ENCODE measurements at places on chromosomes 6 and 20.

- peak; percentile 47 for DNase-seq
Measured at GRCh38 chr20:19232997-19233794, 20.8 kb downstream of the SLC24A3 start.

DNA sequence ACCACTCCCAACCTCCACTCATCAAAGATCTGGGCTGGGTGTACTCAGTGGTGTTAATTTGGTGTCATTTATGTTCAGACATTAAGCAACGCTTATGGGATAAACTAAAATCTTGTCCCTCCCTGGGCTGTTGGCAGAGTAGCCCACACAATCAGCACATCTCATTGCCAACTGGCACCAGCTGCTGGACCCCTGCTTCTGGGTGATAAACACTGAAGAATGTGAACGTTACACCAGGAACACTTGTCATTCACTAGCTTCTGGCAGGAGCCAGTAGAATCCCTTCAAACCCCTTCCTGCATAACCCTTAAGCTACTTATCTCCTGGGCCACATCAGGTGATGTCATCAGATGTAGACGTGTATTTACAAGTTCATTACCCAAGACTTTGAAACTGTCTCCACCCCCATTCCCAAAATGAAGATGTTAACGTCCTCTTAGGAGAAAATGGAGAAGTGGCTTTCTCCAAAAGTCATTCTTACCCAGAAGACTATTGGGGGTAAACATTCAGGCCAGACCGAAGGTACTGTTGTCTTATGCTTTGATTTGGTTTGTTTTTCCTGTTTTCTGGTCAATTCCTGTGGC is 107.8 kb upstream of the CD93 start:
- DNase-seq = no peak

DNA sequence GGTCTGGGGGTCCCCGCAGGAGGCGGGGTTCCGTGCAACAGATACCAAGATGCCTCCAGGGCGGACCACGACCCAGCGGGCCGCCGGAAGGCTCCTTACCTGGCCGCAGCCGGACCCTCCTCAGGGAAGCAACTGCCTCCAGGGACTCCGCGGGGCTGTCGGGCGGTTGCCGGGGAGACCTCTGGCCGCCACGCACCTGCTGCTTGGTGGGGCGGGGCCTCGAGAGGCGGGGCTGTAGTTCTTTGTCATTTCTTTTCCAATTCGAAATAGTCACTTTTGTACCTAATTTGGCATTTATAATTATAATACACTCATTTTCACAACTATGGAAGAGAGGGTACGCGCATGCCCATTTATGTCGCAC is 647 bp downstream of the AK9 start:
- DNase-seq = peak; percentile 53

- no peak for DNase-seq
Measured at GRCh38 chr20:35643045-35643444, 21.7 kb downstream of the CPNE1 start.

DNA sequence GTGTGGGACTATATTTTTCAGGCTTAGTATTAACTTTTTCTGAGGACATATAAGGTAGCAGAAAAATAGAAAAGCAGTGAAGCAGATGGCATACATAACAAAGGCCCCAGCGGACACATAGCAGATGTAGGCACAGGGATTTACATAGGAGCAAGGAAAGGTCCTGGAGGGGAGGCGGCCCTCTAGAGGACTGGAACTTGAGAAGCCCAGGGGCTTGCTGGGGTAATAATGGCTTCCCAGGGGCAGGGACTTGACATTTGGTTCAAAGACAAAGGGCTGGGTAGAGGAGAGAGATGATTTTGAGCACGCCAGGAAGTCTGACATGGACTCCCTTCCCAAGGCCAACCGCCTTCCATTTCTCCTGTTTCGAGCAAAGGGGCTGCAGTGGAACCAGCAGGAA is 31.7 kb upstream of the OSTM1 start:
- no peak for DNase-seq

DNA sequence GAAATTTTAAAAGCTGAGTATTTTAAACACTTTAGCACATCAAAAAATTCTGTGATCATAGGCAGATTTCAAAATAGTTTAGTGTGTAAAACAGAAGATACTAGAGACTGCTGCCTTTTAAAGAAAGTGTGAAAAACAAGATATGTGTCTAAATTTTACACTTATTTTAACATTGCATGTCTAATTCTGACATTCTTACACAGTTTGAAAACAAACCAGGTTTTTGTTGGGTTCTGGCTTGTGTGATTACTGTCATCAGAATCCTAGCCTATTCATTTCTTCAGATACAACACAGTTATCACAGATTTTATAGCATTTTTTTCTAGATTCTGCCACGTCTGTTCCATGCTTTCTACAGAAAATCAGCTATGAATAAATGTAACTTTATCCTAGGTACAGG is 257.1 kb downstream of the EYS start:
- no peak for DNase-seq

DNA sequence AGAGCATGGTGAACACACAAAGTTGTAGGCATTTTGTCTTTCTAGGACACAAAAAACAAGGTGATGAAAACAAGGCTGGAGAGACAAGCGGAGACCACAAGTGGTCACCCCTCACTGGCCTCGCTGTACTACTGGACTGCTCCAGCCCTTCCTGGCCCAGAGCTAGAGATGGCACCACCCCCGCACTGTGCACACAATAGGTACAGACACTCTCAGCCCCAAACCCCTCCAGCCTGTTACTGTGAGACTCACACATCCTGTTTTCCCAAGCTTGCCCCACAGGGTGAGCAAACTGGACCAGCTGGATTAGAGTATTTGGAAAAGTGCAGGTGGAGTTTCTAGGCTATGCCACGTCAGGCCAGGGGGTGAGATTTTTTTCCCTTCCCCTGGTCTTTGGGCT is 8.4 kb upstream of the ZSWIM1 start:
- no peak for DNase-seq

GRCh38 chr6:166987930-166988329 is 11.3 kb upstream of the CEP43 start:
- DNase-seq = no peak

DNA sequence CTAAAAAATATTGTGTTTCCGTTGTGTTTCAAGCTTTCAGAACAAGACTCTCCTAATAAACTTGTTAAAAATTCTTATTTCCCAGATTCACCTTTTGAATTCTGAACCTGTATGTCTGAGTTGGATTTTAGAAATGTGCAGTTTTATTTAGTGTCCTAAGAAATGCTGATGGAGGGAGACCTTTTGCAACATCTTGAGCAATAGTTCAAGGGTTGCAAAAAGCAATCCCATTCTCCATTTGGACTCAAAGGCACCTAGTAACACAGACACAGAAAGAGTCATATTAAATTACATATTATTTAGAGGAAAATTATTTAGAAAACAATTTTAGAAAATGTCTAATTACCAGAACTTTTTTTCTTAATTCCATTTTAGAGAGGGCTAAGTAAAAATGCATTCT is 448.5 kb downstream of the FRK start:
- DNase-seq = no peak

GRCh38 chr20:59697068-59697467 is 92.7 kb downstream of the PHACTR3 start:
- no peak for DNase-seq

DNA sequence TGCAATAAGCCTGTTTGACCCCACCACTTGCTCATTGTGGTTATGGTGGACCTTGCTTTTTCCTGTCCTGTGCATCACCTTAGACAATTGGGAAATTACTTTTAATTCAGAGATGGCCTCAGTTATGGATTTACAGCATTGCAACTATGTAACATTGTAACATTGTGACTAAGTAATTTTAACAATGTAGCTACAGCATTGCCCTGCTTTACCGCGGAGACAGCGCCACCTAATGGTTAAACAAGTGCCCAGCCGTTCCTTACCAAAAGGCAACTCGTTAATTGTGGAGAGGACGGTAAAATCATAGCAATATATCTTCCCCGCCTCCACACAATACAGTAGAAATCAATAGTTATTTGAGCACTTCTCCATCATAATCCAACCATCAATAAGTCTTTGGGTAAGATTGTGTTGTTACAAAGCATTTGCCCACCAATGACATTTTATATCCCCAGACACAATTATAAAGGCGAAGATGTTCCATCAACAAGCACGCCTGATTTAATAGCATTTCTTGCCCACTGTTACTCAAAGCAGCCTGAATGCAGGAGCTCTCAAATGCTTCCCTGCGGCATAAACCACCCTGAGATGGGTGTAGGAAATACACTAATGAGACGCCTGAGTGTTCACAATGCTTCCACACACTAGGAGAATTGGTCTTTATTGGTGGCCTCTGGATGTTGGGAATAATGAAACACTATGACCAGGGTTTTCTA is 93.7 kb downstream of the PROKR2 start:
- peak; percentile 45 for DNase-seq

- no peak for DNase-seq
Measured at GRCh38 chr6:164911151-164911550, 398.3 kb downstream of the C6orf118 start.

DNA sequence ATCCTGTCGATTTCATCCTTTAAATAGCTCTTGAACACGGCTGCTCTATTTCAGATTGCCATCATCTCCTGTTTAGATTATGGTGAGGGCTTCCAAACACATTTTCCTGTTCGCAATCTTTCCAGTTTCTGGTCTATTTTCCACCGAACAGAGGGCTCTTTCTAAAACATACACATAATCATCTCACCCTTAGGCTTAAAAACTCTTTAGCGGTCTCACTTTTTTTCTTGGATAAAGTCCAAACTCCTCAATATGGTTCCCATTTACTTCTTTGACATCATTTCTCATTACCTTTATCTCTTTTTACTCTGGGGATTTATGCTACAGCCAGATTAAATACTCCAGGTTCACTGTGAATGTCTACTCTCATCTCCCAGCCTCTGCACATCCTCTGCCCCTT is 103.4 kb upstream of the STMND1 start:
- no peak for DNase-seq

- DNase-seq = no peak
Measured at GRCh38 chr6:105135056-105135455, 44.8 kb downstream of the POPDC3 start.

- DNase-seq = no peak
Measured at GRCh38 chr6:38239719-38240451, 399.8 kb downstream of the BTBD9 start.

DNA sequence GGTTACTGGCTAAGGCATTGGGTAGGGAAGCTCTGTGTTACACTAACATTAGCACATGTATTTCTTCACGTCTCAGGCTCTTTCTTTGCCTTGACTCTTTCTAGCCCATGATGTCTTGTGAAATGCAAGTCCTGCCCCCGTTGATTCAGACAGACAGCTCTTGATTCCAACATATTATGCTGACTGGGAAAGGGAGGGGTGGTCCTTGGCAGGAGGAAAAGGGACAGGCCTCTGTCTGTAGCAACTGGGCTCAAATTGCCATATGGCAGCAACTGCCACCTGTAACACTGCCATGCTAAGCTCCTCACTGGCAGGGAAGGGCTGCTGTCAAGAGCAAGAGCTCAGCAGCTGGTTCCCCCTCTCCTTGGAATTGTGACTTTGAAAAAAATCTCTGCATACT is 5.7 kb upstream of the KCNK15 start:
- no peak for DNase-seq

- no peak for DNase-seq
Measured at GRCh38 chr20:33645396-33645795, 16.7 kb upstream of the C20orf144 start.

DNA sequence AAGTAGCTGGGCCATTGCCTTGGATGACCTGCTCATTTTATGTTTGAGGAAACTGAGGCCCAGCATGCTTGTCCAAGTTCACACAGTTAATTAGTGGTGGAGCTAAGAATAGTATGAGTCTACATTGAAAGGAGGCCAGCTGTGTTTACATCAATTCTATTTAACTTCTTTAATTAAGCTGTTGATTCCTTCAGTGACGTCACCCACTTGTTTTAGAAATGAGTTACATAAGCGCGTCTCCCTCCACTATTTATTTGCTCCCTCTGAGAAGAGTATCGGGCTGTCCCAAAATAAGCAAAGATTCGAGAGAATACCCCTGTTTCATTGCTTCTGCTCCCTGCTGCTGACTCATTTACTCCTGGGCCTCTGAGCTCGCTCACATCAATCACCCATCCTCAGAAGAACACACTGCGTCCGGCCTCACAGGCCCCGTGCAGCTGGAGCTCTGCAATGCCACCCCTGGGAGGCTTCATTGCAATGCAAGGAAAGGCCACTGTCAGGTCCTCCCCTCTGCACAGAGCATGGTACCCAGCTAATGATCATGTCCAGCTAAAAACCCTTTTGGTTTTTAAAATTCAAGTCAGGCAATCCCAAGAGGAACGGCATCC is 74.8 kb upstream of the BMP2 start:
- no peak for DNase-seq

- DNase-seq = no peak
Measured at GRCh38 chr20:64055396-64055892, 6.0 kb upstream of the SOX18 start.

DNA sequence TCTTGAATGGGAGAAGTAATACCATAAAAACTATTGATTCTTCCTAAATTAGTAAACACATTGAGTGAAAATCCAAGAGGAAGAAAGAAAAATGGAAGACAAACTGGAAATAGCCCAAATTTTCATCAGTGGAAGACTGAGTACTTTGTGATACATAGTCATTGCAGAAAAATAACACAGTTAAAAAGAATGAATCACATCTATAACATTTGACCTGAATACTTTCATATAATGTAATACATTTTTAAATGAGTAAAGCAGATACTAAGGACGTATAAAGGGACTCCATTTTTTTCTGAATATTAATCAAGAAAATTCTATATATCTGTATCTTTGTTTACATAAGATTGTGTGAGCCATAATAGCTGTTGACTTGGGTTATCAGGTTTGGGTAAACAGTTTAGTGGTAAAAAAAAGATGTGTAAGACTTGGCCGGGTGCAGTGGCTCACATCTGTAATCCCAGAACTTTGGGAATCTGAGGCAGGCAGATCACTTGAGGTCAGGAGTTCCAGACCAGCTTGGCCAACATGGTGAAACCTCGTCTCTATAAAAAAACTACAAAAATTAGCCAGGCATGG is 4.3 kb upstream of the SLC17A2 start:
- DNase-seq = no peak

DNA sequence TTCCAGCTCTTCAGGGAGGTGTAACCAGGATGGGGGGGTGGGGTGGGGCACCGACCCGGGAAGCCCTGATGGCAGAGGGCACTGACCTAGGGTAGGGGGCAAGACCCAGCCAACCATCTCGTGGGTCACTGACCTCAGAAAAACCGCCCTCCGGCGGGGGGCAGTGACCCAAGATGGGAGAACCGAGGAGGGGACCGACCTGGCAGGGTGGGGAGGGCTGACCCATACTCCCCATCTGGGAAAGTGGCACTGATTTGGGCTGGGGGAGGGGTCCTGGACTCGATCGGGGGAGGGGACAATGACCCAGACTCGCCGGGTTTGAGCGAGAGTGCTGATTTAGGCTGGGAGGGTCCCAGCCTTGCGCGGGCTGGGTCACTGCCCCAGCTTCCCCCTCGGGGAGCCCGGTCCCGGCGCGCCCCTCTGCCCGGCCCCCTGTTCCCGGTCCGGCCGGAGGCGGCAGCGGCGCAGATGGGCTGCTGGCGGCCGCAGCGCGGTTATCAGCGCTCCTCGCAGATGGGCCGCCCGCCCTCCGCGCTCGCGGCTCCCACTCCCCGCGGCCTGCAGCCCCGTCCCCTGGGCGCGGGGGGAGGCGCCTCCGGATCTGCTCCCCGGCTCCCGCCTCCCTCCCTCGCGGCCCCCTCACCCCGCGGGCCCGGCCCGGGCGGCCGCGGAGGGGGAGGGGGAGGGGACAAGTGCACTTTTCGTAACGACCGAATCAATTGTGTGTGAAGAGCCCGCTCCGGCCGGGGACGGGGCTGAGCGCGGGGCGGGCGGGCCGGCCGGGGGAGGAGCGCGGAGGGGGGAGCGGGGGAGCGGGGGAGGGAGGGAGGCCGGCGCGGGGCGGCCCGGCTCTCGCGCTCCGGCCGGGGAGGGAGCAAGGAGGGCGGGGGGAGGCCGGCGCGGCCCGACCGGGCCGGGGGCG is 2.2 kb downstream of the NOL4L start:
- DNase-seq = peak; percentile 26
